ENCODE measurements at places on chromosomes 12 and 14. TPM values are rescaled to one million over a fixed set of nuclear protein-coding genes. Genes with fewer than 3 reads are reported as not detected.

FGF23 gene
- total RNA-seq: not detected

NELL2 gene
- total RNA-seq: not detected

PPP2R5C gene
- 62.2 TPM for total RNA-seq

CMTM5 gene
- not detected for total RNA-seq

OR4K13 gene
- not detected for total RNA-seq

TAS2R14 gene
- total RNA-seq: 0.44 TPM

Data from A549 treated with AZD2906 at 1 μM for 4 hours (cell line).